ENCODE measurements at places on chromosomes 11 and 22.
A peak's percentile ranks its signal among the peaks of the same experiment; 100 is the strongest.

- DNase-seq, result no peak
Measured at GRCh38 chr22:38839686-38840085, 4.1 kb downstream of the NPTXR start.

DNA sequence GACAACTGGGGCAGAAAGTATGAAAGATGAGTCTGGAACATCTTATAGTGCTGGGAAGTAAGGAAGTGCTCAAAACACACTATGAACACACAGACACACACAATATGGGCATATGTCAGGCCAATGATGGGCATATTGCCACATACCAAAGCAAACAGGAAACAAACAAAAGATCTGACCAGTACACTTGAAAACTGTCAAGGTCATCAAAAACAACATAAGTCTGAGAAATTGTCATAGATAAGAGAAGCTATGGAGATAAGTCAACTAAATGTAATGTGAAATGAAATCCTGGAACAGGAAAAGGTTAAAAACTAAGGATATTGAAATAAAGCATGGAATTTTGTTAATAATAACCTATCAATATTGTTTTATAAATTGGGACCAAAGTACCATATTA, 46.4 kb downstream of the GUCY1A2 start:
- DNase-seq, result no peak

DNA sequence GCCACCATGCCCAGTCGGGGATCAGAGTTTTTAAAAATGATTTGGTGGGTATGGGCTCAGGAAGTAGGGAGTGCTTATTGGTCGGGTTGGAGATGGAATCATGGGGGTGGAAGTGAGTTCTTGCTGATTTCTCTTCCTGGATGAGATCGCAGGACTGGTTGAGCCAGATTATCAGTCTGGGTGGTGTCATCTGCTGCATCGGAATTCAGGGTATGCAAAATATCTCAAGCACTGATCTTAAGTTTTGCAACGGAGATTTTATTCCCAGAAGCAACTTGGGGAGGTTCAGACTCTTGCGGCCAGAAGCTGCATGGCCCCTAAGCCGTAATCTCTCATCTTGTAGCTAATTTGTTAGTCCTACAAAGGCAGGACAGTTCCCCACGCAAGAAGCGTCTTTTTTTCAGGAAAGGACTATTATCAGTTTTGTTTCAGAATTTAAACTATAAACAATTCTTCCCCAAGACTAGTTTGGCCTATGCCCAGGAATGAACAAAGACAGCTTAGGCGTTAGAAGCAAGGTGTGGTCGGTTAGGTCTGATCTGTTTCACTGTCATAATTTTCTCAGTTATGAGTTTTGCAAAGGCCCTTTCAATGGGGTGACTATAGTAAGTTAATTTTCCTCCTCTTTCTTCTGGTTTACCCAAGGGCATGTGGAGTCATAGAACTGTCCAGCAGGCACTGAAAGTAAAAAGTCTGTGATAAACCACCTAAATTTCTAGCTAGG, 1.4 kb upstream of the PIWIL3 start:
- DNase-seq, result no peak

GRCh38 chr22:43528601-43529360, 117.0 kb downstream of the MPPED1 start:
- no peak for DNase-seq

DNA sequence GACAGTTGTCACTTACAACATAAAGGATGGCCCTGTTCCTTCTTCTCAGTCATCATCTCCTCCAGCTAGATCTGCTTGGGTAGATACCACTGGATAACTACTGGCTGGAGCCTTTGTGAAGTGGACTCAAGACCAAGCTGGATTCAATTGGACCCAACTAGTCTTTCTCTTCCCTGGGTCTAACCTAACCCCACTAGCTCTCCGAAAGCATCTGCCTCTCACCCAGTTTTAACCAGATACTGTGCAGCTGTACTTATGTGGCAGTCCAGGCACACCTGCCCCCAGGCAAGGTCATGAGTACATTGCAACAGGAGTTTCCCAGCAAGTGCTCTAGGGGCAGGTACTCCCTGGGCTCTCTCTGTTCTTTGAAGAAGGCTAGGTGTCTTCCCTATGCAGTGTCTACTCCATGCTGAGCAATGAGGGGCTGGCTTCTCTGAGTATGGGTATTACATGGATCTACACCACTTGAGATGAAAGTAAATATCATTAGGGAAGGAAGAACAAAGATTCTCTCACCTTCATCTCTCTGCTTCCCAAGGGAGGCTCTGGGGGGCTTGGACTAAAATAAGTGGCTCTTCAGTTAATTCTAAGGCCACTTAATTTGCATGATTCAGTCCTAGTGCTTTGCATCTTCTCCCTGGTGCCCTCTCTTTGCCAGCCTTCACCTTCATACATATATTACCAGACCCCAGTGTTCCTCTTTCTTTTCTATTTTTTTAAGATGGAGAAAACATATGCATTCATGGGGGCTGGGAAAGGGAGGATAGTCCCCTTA, 236.1 kb downstream of the NXPE2 start:
- DNase-seq, result no peak

GRCh38 chr11:10414659-10415058, 40.4 kb upstream of the AMPD3 start:
- DNase-seq, result peak; percentile 27

GRCh38 chr22:39367035-39367434, 17.2 kb downstream of the SYNGR1 start:
- no peak for DNase-seq

GRCh38 chr22:49929994-49930575, 11.7 kb downstream of the CRELD2 start:
- no peak for DNase-seq
